ENCODE measurements at places on chromosomes 6 and 20.

- no peak for DNase-seq
Observed at GRCh38 chr6:77424761-77425160, 38.5 kb downstream of the HTR1B start.

- DNase-seq, result no peak
Observed at GRCh38 chr6:66533921-66534404, 826.9 kb upstream of the EYS start.

GRCh38 chr20:4711511-4711910 is 10.2 kb upstream of the PRND start:
- DNase-seq, result no peak

DNA sequence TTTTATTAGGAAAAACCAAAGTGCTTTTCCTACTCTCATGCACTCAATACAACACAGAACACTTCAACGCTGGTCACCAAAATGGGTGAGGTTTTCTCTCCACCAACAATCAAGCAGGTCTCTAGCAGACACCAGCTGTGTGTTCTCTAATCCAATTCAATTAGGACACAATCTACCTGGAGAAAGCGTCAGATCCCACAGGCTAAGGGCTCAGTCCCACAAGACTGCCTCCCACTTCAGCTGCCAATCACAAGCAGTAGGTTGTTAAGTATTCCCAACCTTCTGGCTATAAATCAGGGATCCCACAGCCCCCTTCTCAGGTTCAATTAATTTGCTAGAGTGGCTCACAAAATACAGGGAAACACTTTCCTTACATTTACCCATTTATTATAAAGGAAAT is 47.7 kb downstream of the STMND1 start:
- no peak for DNase-seq

GRCh38 chr6:138405816-138406413 is 1.9 kb downstream of the HEBP2 start:
- DNase-seq, result no peak

GRCh38 chr20:36819659-36820058 is 46.1 kb upstream of the DSN1 start:
- DNase-seq, result no peak

DNA sequence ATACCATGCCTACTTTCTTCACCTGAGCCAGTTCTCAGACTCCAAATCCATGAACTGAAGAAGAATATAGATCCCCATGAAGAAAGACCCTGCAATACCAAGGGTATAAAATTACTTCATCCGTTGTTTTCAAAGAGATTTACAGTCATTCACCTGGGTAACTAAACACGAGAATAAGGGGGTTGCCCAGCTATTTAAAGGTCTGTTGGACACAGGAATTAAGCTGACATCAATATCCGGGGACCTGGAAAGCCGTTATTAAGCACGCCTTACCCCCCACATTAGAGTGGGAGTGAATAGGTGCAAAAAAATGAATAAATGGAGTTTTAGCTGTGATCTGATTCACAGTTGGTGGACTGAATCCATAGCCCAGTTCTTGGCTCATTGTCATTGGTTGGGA is 28.9 kb downstream of the CLVS2 start:
- no peak for DNase-seq

GRCh38 chr20:64011366-64011779 is 24.6 kb upstream of the C20orf204 start:
- DNase-seq, result peak; percentile 3

DNA sequence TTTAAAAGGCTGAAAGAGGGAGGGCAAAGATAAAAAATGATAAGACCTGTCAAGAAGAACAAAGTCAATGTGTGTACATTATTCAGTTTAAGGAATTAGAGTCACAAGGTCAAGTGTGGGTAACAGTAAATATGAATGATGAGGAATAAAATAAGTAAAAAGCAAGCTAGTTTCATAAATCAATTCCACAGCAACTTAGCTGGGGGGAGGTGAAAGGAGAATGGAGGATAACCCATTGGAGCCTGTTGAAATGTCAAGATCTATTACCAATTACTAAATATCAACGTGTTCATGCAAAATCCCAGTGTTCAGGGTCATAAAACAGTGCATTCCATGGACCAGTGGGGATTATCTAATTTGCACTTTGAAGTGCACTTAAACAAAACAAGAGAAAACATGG is 242.9 kb downstream of the TBX18 start:
- DNase-seq, result no peak

- no peak for DNase-seq
Observed at GRCh38 chr20:37943033-37943432, 40.1 kb downstream of the VSTM2L start.

DNA sequence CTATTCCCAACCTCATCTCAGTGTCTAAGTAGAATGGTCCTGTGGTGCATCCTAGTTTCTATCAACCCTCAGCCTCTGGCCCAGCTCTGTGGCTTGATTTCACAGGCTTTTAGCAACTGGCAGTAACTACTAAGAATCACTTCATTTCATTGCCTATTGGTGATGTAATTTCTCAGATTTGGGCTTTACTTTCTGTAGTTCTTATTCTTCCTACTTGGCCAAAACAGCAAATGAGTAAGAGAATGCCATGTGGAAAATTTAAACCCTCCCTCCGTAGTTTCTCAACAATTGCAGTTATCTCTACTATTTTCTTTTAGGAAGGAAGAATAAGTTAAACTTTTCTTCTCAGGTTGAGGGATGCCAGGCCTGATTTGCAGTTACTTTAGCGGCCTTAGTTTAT is 387.3 kb downstream of the CDKAL1 start:
- DNase-seq, result no peak

- DNase-seq, result no peak
Observed at GRCh38 chr6:52754443-52754842, 8.8 kb downstream of the GSTA2 start.

- DNase-seq, result no peak
Observed at GRCh38 chr6:89468998-89469397, 36.0 kb downstream of the ANKRD6 start.

- DNase-seq, result no peak
Observed at GRCh38 chr6:47700053-47700452, 1.7 kb downstream of the ADGRF4 start.

GRCh38 chr6:149284904-149285303 is 32.6 kb upstream of the TAB2 start:
- no peak for DNase-seq

DNA sequence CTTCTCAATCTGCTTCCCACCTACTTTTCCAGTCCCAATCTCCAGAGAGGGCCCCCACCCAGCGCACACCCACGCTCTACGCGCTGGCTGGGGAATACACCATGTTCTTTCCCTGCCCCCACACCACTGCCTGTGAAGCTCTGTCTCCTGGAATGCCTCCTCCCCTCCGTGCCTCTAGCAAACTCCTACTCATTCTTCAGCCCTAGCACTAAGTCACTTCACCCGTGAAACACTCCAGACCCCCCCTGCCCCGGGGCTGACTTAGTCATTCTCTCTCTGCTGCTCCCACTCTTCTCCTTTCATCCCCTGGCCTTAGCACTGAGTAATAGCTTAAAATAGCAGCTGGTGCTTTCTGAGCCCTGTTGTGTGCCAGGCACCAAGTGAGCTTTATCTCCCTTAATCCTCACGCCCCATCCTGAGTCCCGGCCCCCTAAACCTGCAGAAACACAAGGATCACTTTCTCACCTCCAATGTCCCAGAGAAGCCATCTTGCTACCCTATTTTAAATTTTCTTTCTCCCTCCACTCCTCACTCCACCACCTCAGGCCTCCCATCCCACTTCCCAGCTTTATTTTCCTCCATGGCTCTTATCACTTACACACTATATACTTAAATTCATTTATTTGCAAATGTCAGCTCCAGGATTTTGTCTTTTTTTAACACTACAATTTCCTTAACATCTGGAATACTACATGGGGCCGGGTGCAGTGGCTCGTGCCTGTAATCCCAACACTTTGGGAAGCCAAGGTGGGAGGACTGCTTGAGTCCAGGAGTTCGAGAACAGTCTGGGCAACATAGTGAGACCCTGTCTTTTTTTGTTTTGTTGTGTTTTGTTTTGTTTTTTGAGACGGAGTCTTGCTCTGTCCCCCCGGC is 6.3 kb upstream of the PARD6B start:
- DNase-seq, result no peak

GRCh38 chr20:38049800-38050199 is 16.3 kb downstream of the RPRD1B start:
- no peak for DNase-seq

- DNase-seq, result no peak
Observed at GRCh38 chr6:87197547-87197946, 42.2 kb downstream of the ZNF292 start.

GRCh38 chr6:12328701-12329100 is 38.5 kb downstream of the EDN1 start:
- DNase-seq, result no peak

DNA sequence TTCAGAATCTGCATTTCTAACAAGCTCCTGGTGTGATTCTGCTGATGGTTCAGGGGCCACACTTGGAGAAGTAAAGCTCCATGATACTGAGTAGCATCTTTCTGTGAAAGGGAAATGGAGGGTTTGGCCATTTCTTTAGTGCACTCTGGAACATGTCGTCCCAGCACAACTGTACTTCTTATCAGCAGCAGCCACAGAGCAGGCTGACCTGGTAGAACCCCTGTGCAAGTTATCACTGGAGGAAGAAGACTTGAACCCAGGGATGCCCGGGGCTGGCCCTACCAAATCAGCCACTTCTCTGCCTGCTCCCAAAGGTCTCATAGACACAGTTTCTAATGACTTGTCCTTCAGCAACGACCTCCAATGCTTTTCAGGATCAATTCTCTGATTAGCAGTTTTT is 354.7 kb upstream of the PLCB4 start:
- no peak for DNase-seq

DNA sequence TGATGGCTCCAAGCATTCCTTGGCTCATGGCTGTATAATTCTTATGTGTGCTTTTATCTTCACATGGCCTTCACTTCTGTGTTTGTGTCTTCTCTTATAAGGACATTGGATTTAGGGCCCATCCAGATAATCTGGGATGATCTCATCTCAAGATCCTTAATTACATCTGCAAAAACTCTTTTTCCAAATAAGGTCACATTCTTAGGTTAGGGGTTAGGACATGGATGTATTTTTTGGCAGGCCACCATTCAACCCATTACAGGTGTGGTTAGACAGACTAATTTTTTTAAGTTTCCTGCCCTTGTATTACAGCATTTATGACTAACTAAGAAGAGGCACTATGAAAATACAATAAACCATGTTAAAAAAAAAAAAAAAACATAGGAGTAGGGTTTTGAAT is 254.0 kb downstream of the TPBG start:
- no peak for DNase-seq

DNA sequence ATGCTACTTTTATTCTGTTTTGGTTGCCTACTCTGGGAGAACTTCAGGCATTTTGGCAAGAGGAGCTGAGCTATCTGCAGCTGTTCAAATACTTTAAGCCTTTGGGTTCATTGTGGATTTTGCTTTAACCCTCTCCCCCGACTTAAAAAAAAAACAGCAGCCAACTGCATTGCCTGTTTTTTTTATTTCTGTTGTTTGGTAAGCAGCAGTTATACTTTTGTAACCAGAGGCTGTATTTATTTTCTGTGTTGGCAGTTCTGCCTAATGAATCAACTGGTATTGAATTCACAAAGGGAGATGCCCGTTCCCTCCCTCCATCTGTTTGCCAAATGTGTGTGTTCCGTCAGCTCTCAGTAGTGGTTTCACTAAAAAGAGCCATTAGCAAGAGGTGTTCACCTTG is 484.0 kb downstream of the UTRN start:
- no peak for DNase-seq

DNA sequence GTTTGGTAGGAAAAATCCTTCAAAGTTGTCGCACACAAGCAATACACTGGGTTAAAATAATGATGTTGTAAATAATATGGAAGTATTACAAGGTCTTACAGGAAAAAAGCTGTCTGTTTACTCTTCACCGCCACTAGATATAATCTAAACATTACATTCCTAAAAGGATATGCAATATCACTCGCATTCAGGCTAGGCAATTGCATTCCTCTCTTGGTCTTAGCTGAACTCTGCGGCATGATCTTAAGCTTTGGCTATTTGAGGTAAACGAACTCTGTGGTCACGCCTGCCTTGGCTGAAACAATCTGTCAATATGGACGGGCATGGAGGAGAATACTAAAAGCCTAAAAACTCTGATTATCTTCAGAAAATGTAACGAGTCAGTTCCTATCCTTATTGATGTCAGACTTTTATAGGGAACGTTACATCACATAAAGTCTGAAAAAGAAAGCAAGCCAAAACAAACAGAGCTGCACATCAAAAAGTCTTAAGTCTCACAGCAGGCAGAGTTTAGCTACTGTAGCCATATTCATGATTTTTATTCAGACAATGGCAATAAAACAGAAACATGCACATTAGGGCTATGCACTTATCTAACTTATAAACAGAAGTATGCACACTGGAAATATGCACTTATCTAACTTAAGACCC is 30.8 kb upstream of the FILIP1 start:
- DNase-seq, result no peak

DNA sequence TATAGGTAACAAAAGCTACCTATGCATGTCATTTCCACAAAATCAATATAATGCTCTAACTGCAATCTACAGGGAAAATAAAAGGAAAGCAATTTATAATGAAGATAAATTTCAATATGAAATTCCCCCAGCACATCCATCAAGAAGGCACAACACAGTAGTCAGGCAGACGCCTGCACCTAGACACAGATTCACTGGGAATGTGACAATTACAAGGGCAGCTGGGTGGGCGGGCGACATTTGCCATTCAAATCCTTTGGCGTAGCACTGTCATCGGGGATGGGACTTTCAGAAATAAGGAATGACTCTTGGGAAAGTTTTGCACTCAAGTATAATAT is 60.4 kb downstream of the SULF2 start:
- no peak for DNase-seq

GRCh38 chr6:82045965-82046756 is 201.4 kb downstream of the IBTK start:
- no peak for DNase-seq

DNA sequence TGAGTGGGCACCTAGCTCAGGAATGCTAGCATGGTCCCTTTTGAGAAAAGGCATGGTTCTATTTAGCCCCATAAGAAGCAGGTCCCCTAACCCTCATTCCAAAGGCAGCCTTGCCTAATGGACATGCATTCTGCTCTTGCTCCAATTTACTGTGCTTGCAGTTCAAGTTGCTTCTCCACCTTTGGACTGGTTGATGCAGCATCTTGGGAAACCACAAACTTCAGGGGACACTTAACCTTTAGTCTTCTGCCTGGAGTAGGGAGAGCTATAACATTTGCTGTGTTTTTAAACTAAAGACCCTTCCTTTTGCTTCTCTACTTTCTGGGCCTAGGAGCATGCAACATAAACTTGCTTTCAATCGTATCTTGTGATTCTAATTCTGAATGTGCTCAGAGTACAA is 5.1 kb upstream of the PHF3 start:
- no peak for DNase-seq

- no peak for DNase-seq
Observed at GRCh38 chr6:75233092-75233615, 10.4 kb downstream of the COX7A2 start.

Measured in CD8-positive, alpha-beta memory T cell (primary cell).